ENCODE measurements at places on chromosomes 3 and 15.

DNA sequence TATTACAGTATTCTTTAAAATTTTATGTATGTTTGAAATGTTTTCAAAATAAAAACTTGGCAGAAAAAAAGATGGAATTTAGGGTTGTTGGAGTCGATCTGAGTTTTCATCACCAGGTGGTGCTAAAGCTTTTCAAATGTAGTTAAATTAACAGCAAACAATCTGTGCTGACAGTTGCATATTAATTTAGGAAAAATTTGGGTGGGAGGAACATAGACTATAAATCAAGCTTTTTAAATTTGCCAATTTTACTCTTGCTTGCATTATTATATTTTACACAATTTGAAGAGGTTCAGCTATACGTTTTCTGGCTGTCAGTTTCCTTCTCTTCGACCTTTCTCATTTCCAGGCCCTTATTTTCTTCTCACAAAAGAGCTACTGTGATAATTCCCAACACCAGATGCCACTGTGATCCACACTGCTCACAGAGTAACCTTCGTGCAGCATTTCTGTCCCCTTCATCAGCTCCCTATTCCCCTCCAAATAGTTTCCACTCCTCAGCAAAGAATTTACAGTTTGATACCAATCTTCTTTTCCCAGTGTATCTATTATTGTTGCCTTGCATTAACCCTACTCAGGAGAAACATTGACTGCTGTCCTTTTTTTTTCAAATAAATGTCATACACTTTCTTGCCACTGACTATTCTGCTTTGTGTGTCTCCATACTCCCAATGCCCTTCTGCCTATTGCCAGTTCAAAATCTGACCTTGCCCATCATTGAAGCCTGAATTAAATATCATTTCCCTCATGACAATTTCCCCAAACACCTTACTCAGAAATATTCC is 53.4 kb upstream of the EIF5A2 start:
- DNase-seq, result no peak

GRCh38 chr3:48879307-48879993 is 19.2 kb downstream of the SLC25A20 start:
- no peak for DNase-seq

GRCh38 chr15:66284271-66284670 is 9.1 kb upstream of the DIS3L start:
- DNase-seq, result no peak

- DNase-seq, result no peak
Measured at GRCh38 chr3:126691765-126692164, 12.3 kb upstream of the CHCHD6 start.

- no peak for DNase-seq
Measured at GRCh38 chr3:48215466-48215865, 7.8 kb upstream of the CAMP start.

- no peak for DNase-seq
Measured at GRCh38 chr3:42856544-42856943, 19.1 kb downstream of the CYP8B1 start.

- DNase-seq, result no peak
Measured at GRCh38 chr3:9590282-9590791, 36.7 kb upstream of the LHFPL4 start.

- no peak for DNase-seq
Measured at GRCh38 chr3:25781145-25781757, 2.0 kb downstream of the NGLY1 start.

DNA sequence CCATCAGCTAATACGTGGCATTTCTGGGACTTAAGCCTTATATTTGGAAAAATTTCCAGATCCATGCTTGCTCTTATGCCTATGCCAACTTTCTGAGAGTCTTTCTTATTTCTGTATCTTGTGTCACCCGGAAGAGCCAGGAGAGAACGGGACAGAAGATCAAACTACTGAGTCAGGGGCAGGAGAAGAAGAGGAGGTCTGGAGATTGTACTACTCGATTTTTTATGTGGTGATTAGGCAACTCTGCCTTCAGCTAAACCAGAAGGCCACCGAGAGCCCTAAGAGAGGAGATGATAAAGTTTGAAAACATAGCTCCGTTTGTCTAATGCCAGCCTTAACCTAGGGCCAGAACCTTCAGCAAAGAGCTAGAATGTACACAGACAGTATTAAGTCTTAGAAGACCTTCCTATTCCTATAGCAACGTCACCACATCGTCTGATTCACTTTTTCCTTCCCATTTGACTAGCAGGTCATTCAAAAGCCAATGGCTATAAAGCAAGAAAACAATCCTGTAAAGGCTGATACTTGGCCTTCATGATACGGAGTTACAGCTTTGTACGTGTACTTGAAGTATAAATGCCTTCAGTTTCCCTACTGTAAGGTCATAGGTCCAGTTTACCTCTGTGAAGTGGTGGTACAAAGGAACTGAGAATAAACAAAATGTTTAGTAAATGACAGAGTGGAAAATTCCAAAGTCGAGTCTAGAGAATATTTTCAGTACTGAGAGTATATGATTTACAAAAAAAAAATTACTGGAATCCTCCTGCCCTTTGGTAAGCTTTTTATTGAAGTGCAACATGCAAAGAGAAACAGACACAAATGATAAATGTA is 96.1 kb upstream of the ICE2 start:
- no peak for DNase-seq

DNA sequence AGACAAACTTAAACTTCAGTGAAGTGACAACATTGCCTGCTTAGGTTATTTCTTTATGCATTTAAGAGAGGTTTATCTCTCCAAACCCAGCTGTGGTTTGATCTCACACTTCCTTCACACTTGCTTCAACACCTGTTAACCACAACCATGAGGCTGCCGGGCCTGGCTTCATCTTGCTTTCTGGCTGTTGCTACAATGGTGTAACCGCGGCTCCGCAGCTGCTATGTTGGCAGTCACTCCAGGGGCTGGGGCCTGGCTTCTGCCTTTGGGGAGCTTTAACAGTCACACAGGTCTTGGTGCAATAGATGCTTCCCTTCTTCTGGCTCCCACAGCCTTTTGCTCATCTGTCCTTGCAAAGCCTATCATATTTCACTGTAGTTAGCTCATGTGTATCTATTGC is 72.9 kb upstream of the MNS1 start:
- DNase-seq, result peak; percentile 4

Data from stimulated activated CD8-positive, alpha-beta memory T cell treated with anti-CD3 and anti-CD28 coated beads, Interleukin-12 subunit alpha, Interleukin-12 subunit beta, amount 100 ng/mL, for 1 hour (primary cell).